Activated CD8-positive, alpha-beta T cell treated with anti-CD3 and anti-CD28 coated beads, Interleukin-2, amount 10 ng/mL, durations not matched to agents 7 days and 5 days (primary cell): ENCODE measurements at places on chromosomes 12 and 14. TPM values are rescaled to one million over a fixed set of nuclear protein-coding genes. Genes with fewer than 3 reads are reported as not detected.

DNA sequence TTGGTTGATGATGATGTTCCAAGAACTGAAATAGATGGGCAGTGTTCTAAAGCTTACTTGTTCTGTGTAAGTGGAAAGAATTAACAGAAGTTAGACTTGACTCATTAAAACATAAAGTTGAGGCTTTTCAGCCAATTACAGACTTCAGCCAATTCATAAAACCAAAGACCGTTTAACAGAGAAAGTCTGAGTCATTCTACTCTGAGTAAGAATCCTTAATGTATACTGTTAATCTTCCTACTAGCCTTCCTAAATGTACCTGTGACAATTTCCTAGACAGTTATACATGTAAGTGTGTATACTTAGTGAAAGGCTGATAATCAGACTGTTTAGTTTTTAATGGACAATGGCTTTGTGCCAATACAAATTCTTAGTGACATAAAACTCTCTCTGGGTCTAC lies 681.0 kb downstream of the RPL10L start:
- no peak for DNase-seq

- no peak for DNase-seq
Measured at GRCh38 chr14:60643141-60643462, 6.2 kb downstream of the SIX1 start.

GRCh38 chr14:79693935-79694334 lies 517.4 kb downstream of the DIO2 start:
- DNase-seq, result no peak

DNA sequence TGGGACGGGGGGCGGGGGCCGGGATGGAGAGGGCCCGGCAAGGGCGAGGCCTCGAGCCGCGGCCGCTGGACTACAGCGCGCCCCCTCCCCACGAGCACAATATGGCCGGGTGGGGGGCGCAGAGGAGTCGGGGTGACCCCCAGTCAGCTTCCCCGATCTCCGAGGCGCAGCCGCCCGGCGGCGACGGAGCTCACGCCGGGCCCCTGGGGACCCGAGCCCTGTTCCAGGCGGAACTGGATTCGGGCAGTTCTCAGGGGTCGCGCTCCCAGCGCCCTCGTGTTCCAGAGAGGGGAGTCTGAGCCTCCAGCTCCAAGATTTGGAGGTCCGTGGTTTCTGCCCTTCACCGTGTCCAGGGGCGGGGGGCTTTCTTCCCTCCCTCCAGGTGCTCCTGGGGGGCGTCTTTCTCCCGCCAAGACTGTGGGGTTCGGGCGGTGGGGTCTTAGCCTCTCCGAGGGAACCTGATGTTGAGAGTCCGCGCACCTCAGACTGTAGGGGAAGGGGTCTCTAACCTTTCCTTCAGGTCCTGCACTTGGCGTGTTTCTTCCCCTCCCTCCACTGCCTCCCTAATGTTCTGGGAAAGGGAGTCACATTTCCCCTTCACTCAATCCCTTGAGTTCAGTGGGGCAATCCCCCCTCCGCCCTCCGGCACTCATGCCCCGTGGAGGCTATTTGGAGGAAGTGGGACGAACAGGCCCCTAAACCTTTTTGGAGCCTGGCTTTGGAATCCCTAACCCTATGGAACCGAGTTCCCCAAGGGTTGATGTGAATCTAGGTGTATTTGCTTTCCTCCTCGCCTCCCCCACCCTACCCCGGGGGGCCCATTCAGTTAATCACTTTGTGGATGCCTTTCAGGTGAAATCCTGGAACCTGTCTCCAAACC lies 584 bp downstream of the ACVR1B start:
- no peak for DNase-seq

DNA sequence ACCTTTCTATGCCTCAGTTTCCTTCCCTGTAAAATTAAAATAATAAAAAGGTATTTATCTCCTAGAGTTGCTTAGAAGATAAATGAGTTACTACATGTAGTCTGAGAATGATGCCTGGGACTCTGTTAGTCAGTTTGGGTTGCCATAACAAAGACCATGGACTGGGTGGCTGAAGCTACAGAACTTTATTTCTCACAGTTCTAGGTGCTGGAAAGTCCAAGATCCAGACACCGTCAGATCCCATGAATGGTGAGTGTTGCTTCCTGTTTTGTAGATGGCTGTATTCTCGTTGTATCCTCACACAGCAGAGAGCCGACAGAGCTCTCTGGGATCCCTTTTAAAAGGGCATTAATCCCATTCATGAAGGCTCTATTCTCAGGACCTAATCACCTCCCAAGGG lies 64.0 kb upstream of the LTA4H start:
- DNase-seq, result no peak

- DNase-seq, result no peak
Measured at GRCh38 chr14:63562405-63562804, 19.2 kb upstream of the PPP2R5E start.

The SSPN gene
- not detected for total RNA-seq

The KRT3 gene
- total RNA-seq, result not detected

GRCh38 chr14:70726651-70727375 lies 82.5 kb downstream of the MAP3K9 start:
- no peak for DNase-seq

The BDKRB1 gene
- not detected for total RNA-seq

DNA sequence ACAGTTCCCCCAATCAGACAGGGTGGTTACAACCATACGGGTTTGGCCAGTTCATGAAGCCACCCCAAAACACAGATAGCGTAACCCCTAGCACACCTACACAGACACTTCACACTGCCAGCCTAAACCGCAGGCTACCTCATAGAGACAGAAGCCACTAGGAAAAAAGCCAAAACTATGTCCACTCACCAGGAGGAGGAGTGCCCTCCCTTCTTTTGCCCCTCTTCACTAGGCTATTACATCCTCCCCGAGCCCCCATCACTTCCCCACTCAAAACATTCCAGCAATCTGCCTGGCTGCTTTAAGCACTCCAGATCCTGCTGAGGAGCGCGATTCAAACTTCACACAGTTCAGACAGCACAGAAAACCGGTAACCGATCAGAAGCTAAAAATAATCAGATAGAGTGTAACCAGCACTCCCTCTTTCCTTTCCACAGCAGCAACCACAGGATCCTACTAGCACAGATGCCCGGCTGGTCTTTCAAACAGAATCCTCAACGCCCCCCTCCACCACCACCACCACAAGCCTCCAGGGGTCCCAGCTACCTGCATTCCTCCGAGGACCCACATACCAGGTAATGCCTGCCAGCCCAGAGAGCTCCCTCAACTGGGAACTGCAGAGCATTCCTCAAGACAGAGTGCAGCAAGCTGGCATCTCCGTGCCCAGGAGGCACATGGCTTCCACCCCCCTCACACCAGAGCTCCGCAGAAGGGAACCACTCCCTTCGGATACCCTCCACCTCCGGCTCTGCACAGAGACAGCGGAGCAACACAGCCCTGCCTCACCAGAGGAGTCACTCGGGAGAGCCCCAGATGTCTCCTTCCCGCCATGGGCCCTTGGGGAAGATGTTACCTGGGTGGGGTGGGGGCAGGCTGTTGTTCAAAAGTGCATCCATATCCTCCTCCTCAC lies 1.5 kb downstream of the CHD4 start:
- DNase-seq, result peak; percentile 56

The HOXC6 gene
- not detected for total RNA-seq

DNA sequence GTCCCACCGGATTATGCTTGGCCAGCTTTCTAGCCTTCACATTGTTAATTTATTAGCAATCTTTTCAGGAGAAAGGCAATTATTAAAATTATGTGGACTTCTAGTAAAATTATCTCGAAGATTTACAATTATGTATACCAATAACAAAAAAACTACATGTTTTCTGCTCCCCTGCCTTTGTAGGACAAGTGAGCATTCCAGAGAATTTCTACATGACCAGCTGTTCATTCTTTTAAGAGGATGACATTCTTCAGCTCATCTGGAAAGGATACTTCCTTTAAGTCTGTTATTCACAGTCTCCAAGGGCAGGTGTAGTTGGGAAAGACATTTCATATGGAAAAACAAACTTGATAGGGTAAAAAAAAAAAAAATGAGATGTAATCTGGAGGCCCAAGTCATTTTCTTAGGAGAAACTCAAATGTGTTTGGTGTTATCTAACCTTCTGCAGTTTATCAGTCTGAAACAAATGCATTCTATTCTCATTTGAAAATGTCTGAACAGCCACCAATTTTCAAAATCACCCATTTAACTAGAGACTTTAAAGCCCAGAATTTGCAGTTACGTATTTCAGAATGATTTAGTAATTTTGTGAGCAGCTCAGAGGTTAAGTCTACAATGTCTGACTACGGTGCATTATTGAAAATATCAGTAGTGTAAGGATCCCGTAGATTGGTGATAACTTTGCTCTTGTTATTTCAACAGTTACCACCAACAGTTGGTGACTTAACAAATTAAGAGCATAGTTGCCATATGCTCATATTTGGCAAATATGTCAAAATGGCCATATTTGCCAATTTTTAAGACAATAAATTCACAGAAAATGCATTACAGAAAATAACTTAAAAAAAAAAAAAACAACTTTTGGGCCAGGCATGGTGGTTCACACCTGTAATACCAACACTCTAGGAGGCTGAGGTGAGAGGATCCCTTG lies 1.8 kb upstream of the PHLDA1 start:
- DNase-seq, result no peak
